HEK293T (cell line): ENCODE measurements at places on chromosomes 4 and X.

DNA sequence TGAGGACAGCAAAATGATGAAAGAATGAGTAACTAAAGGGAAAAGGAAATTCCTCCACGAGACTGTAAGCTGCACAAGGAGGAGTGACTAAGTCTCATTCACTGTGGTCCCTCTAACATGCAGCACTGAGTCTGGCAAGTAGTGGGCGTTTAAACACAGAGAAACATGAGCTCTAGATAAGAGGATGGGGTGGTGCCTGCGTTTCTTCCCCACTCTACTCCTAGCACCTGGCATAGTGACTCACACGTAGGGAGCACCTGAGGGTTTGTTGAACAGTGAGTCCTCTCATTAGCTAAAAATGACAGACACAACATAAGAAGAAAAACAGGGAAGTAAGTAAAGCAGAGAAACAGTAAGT, 105.8 kb upstream of the CBR4 start:
- no peak for DNase-seq

DNA sequence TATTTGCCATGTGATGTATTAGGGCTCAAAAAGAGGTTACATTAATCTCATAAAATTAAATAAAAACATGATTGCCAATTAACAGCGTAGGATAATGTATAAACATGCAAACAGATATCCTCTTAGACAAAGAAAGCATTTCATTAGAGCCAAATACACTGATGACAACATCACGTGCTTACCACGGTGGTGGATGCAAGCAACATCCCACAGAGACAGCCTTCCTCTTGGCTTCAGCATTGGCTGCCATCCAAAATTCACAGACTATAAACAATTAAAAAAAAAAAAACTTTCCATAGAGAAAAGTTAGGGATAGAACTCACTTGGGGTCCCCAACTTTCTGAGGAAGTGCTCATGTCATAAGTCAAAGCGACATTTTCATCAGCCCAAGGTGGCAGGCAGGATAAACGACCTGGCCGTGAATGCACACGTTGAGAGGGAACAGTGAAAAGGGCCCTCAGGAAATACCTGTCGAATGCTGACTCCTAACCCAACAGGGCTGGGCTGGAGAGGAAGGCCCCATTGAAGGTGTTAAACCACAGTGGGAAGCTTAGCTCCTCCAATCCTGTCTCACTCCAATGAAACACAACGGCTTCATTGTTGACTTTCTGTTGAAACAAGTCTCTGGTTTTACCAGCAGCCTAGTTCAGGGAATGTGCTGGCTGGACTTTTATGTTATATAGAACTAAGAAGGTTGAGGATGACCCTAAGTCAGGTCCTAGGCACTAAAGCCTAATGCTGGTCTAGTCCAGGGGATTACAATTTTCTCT, 48.4 kb downstream of the IDS start:
- DNase-seq, result no peak

DNA sequence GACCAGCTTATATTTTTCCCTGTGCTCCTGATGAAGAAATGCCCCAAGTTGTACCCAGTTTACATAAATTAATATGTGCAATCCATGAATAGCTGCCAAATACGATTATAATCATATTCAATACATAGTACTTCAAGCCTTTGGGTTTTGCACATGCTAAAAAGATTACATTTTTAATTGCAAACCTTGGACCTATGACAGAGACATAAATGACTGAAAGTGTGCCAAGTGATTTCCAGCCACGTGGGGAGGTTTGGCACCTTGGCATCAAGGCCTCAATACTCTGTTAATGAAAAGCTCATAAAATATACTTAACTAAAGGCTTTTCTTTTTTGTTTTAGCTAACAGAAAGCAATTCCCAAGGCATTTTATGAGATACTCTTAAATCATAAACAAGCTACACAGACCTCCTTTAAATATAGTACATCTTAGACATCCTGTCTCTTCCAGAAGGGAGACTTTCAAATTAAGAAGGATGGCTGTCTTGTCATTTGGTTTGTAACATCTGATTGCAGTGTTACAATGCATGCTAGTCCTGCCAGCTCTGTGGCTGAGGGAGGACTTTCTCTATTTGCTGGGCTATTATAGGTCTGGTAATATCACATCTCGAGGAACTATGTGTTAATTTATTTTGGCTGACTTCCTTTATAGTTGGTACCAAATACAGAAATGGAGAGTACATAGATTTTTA, 404.1 kb downstream of the AFF2 start:
- DNase-seq, result no peak

GRCh38 chr4:4417886-4418285, 31.0 kb downstream of the NSG1 start:
- DNase-seq, result no peak

GRCh38 chr4:64617800-64618199, 208.6 kb upstream of the TECRL start:
- DNase-seq, result peak; percentile 7

DNA sequence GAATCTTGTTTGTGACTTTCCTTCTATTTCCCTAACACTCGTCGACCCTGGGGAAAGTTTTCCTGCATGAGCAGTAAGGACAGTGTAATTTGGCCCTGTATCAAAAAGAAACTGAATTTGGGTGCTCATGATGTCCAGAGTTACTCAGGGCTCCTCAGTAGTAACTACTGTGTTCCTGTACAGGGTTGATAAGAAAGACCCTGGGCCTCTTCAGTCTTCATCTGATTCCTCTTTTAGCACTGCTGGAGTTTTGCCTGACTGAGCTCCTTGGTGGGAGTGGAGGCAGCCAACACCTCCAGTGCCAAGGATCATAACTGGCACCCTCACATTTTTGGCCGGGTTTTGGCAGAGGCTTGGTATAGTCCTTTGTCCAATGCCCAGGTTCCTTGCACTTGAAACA, 7.1 kb upstream of the AREG start:
- no peak for DNase-seq

DNA sequence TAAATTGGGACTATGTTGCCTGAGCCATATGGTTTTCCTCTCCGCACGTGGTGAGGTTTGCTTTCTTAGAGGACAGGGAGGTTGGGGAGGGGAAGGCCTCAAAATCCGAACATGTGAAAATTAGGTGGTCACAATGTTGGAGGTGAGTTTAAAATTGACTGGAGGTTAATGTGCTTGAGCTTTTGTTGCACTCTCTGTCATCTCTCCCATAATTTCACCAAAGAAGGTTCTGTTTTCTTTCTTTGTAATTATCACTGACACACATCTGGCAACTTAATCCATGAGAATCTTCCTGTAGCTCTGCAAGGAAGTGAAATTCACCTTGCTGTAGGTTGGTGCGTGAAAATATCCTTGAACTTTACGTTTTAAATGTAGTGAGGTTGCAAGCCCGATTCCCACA, 225.5 kb downstream of the PDGFC start:
- no peak for DNase-seq

DNA sequence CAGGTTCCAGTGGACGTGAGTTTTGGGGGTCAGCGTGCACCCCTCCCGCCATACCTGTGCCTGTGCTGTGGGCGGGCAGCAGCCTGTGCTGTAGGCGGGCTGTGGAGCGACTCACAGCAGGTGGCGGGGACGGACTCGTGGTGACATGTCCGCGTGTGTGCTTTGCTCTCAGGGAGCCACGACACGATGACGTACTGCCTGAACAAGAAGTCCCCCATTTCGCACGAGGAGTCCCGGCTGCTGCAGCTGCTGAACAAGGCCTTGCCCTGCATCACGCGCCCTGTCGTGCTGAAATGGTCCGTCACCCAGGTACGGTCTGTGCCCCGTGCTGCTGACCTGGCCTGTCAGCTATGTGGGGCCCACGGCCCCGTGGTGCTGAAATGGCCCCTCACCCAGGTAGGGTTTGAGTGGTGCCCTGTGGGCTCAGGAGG, 7.4 kb downstream of the PLCXD1 start:
- DNase-seq, result no peak
